ENCODE measurements at places on chromosomes 5 and 9. TPM values are rescaled to one million over a fixed set of nuclear protein-coding genes. Genes with fewer than 3 reads are reported as not detected.

- H3K27ac ChIP-seq, result no peak overlapping the region
- H3K4me3 ChIP-seq, result no peak overlapping the region
- H3K36me3 ChIP-seq, result no peaks in the 10 kb centered on the region
- peaks cover 3% of the 10 kb centered on the region for H3K27me3 ChIP-seq
- no peak for DNase-seq
- H3K4me1 ChIP-seq, result no peaks in the 10 kb centered on the region
Measured at GRCh38 chr9:134556531-134557068, 85.0 kb upstream of the COL5A1 start.

GRCh38 chr5:13660072-13660471 lies 284.4 kb downstream of the DNAH5 start:
- H3K36me3 ChIP-seq, result no peaks in the 10 kb centered on the region
- no peaks in the 10 kb centered on the region for H3K27me3 ChIP-seq
- H3K27ac ChIP-seq, result no peak overlapping the region
- H3K4me3 ChIP-seq, result no peak overlapping the region

Gene RAB3C
- not detected for total RNA-seq

DNA sequence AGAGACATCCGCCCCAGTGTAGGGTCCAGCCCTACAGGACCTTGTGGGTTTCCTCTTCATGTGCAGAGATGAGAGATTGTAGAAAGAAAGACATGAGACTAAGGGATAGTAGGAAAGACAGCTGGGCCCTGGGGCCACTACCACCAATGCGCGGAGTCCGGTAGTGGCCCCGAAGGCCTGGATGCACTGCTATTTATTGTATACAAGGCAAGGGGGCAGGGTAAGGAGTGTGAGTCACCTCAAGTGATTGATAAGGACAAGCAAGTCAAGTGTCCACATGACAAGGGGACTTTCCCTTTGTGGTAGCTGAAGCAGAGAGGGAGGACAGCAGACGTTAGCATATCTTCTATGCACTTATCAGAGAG lies 6.2 kb upstream of the TMEM141 start:
- no peak overlapping the region for H3K4me3 ChIP-seq
- H3K4me1 ChIP-seq, result peaks cover 15% of the 10 kb centered on the region
- no peak for DNase-seq
- peaks cover 12% of the 10 kb centered on the region for H3K27me3 ChIP-seq
- H3K27ac ChIP-seq, result no peak overlapping the region

Gene FAM169A
- 10.4 TPM for total RNA-seq

GRCh38 chr9:81123526-81123925 lies 565.8 kb downstream of the TLE1 start:
- no peaks in the 10 kb centered on the region for H3K36me3 ChIP-seq
- no peak for DNase-seq
- no peaks in the 10 kb centered on the region for H3K4me1 ChIP-seq
- H3K27me3 ChIP-seq, result no peaks in the 10 kb centered on the region

DNA sequence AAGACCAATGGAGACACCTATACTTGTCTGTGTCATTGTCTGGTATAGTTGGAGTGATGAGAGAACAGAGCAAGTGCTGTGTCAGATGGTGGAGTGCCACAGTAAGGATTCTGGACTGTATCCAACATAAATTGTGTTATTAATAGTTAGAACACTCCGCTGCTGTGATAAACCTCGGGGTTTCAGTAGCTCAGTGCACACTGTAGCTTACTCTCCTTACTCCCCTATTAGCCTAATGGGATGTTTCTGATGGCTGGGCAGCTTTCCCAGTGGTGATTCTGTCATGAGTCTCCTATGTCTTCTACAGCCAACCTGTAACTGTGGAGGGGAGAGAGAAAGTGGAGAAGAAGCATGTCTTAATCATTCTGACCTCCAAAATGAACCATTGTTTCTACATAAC lies 127.6 kb upstream of the PTCH1 start:
- no peaks in the 10 kb centered on the region for H3K36me3 ChIP-seq
- no peaks in the 10 kb centered on the region for H3K27me3 ChIP-seq
- H3K4me1 ChIP-seq, result no peaks in the 10 kb centered on the region
- H3K4me3 ChIP-seq, result no peak overlapping the region

- H3K27me3 ChIP-seq, result peaks cover 14% of the 10 kb centered on the region
- H3K36me3 ChIP-seq, result no peaks in the 10 kb centered on the region
- H3K4me3 ChIP-seq, result no peak overlapping the region
- H3K4me1 ChIP-seq, result no peaks in the 10 kb centered on the region
- no peak for DNase-seq
Measured at GRCh38 chr9:70003901-70004714, 39.5 kb upstream of the MAMDC2 start.

Measured in activated CD8-positive, alpha-beta T cell treated with anti-CD3 and anti-CD28 coated beads for 36 hours (primary cell).